ENCODE measurements at places on chromosomes 4 and X.

DNA sequence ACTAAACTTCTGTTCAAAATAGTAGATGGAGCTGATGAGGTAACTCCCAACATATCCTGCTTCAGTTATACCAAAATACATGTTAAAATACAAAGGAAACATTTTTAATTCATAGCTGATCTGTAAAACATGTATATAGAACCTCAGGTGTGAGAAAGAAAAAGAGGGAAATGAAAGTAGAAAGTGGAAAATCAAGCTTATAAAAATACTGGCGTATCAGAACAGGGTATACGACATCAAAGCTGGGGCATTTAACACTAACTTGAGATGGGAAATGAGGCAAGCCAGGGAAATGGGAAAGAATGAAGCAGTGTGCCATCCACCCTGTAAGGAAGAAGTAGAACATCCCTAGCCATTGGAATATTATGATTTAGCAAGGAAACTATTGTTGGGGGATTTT lies 767.5 kb downstream of the DMD start:
- no peak for DNase-seq

DNA sequence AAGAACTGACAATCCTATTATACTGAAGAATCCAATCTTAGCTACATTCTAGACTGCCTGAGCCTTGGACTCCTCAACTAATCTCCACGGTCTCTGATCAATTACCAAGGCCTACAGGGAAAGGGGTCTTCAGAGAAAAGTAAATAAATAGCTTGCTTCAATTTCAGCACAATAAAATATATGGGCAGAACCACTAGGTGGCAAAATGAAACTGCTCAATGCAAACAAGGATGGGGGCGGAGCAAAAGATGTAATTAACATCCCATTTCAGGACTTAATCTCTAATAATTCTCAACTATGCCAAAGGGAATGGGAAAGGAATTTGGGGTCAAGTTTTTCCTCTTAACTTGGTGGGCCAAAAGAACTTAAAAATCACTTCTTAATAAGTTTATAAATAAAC lies 78.4 kb upstream of the MAP3K15 start:
- peak; percentile 0 for DNase-seq

- no peak for DNase-seq
Observed at GRCh38 chr4:15381806-15382338, 46.0 kb upstream of the C1QTNF7 start.

DNA sequence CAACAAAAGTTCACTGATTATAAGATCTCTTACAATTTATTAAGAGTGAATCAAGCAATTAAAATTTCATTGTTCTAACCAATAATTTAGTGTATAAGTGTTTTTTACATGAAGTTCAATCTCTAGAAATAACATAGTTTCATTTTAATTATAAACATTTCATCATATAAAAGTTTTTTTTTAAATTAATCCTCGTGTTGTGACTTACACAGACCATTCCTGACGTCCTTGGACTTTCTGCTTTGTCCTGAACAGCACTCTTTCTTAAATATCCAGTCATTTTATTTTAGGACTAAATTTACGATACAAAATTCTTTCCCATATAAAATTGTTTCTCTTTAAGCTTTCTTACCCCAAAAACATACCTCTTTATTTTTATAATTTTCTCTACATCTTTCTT lies 841.7 kb upstream of the POU3F4 start:
- no peak for DNase-seq

GRCh38 chr4:6495736-6496135 lies 23.3 kb upstream of the PPP2R2C start:
- no peak for DNase-seq

DNA sequence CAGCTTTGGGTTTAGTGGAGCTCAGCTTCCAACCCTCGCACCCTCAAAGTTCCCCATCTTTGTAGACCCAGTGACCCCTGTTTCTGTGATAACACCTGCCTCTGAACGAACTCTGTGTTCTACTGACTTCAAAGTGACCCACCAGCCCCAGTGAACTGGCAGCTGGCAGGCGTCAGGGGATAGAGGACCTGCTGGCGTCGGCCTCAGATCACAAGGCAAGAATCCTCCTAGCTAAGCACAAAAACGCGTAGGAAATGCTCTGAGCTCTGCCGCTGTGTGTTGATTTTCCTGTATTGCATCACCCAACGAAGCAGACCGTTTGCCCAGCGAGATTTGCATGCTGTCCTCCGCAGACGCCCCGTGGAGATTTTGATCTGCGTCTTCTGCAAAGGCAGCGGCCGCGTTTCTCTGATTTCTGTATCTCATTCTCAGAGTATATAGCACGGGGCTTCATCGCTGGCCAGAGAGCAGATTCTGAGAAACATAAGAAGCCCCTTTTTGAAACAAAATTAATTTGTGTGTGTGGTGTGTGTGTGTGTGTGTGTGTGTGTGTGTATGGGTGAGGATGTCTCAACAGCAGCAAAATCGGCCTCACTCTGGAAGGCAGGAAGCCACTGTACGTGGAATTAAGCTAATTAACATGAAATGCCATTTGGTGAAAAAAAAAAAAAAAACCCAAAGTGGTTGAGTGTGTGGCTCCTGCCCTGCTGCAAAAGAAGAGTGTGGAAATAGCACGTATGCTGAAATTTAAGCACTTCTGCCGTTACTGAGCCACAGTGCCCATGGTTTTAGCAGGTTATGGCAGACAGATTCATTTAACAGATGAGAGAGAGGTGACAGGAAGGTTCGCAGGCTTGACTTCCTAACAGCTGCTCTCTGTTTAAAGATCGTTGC lies 29.2 kb upstream of the ASMTL start:
- no peak for DNase-seq

- DNase-seq: no peak
Observed at GRCh38 chr4:128291096-128291495, 3.5 kb upstream of the PGRMC2 start.

DNA sequence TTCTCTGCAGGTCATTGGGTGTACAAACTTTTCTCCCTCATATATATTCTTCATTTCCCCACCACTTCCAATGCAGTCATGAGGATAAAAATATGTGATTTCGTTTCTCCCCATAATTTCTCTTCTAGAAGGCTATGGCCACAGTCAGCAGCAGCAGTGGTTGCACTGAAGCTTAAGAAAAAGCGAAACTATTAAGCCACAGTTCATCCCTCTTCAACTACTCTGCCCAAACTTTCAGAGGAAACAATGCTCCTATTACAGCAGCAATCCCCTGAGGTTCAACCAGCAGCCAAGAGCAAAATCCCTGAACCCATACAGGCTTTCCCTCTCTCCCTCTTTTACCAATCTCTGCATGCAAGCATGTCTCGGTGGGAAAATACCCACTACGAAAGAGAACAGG lies 298.6 kb downstream of the DHX15 start:
- no peak for DNase-seq

GRCh38 chrX:64758047-64758446 lies 218.2 kb downstream of the ZC4H2 start:
- no peak for DNase-seq
